ENCODE measurements at places on chromosomes 1 and 21.

GRCh38 chr21:16492892-16493291 is 763.1 kb downstream of the USP25 start:
- DNase-seq = no peak

DNA sequence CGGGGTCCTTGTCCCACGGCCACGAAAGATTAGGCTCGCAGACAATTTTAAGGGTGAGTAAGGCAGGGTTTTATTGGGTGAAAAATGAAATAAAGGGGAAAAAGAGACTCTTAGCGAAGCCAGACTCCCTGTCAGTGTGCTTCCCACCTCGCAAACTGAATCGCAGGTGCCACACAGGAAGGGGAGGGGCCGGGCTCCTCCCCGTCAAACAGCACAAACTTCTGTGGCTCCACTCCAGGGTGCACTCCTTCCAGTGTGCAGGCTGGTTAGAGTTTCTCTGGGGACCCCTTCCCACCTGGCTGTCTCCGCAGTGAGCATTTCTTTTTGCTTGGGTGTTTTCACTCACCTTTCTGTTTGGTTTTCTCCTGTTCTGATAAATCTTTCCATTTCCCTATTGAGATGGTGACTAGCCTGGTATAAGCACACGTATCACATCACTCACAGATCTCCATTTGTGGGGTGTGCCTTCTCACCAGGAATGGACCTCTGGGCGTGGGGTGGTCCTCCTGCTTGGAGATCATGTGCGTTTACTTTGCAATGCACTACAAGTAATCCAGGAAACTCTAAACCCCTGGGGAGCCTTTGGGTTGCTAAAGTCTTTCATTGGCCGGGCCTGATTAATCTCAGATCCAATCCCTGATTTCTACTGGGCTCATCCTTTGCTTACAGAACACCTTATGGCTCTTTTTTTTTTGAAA is 37.6 kb upstream of the GALNT2 start:
- DNase-seq = no peak

- no peak for DNase-seq
Measured at GRCh38 chr1:215128504-215128903, 46.0 kb downstream of the KCNK2 start.

DNA sequence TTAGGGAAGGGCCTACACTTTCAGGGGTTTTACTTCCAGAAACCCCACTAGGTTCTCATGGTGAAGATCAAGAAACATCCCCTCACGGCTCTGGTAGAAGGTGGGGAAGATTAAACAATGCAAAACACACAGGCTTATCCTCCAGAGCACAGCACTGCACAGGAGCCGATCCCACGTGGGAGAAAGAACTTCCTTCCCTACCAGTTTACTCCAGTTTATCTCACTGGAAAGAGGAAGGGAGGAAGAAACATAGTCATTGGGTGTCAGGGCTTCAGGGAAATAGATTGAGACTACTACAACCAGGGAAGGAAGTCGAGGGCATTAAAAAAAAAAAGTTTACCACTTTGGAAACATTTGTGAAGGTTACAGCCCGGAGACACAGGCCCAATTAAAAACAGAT is 164.4 kb downstream of the NTPCR start:
- DNase-seq = no peak

DNA sequence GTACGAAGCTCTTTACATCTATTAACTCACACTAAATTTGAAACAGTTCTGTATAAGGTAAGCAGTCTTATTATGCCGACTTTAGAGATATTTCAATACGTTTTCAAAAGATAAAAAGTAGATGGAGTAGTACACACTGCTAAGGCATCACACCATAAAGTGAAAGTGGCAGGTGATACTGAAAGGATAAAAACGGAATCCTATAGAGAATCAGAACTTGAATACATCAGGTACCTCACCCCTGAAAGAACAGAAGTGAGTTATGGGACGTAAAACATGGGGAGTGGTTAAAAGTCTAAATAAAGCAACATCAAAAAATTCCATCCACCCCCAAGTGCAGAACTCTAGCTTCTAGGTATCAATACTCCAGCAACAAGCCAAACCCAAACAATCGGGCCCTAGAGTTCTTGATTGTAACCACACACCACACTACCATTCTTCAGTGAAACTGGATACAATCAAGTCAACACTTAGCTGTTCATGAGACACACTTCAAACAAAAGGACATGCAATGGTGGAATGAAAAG is 142.6 kb downstream of the SMYD3 start:
- DNase-seq = no peak

DNA sequence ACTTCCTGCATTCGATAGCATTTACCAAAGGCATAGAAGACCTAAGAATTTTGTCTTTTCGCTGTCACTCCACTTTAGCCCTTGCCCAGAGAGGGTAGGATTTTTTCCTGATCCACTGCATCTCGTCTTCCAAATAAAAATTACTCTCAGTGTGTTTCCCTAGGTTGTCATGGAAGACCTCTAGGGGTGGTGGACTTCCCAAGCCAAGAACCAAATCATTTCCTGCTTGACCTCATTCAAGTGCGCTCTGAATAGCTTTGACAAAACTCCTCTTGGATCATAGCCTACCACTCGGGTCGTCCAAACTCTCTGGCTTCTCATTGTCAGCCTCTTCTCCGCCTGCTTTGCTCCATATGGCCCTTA is 431 bp upstream of the C1orf52 start:
- no peak for DNase-seq

DNA sequence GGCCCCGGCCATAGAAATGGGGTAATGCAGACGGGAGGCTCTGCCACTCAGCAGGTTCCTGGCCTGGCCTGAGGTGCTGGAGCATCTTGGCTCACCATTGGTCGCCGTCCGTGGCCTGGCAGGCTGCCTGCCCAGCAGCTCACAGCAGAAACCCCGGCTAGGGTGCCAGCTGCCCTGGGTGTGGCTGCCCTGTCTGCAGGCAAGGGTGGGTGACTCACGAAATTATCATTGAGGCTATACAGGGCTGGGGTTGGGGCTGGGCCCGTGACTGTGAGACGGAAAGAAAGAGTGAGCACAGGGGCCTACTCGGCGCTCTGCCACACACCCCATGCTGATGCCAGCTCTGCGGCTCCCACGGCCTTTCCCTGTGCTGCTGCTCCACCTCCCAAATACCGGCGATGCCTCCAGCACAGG is 8.0 kb upstream of the PKP1 start:
- no peak for DNase-seq

GRCh38 chr1:157776971-157777391 is at the start of gene FCRL2:
Gene FCRL2, minus strand, starts transcription at chr1:157777132. Its CDS starts 59 bp downstream, at chr1:157777073.
- no peak for DNase-seq

GRCh38 chr1:162357681-162358266 is 18.9 kb downstream of the SPATA46 start:
- DNase-seq = peak; percentile 45

DNA sequence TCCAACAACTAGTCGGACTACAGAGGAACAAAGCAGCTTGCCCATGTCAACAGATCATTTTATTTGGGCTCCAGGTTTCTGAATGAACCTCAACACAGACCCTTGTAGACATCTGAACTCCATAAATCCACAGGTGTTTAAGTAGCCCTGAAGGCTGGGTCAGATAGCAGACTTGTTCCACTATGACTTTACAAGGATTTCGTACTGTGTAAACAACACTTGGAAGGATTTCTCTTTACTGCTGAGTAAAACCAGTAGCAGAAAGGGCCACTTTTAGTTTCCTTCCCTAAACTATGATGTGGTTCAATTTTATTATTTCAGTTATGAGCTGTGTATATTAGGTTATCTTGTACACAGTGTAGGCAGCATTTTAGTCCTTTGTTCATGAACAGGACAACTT is 316.4 kb upstream of the ADGRL2 start:
- DNase-seq = no peak

GRCh38 chr1:32028746-32029145 is 15.1 kb downstream of the KHDRBS1 start:
- no peak for DNase-seq

DNA sequence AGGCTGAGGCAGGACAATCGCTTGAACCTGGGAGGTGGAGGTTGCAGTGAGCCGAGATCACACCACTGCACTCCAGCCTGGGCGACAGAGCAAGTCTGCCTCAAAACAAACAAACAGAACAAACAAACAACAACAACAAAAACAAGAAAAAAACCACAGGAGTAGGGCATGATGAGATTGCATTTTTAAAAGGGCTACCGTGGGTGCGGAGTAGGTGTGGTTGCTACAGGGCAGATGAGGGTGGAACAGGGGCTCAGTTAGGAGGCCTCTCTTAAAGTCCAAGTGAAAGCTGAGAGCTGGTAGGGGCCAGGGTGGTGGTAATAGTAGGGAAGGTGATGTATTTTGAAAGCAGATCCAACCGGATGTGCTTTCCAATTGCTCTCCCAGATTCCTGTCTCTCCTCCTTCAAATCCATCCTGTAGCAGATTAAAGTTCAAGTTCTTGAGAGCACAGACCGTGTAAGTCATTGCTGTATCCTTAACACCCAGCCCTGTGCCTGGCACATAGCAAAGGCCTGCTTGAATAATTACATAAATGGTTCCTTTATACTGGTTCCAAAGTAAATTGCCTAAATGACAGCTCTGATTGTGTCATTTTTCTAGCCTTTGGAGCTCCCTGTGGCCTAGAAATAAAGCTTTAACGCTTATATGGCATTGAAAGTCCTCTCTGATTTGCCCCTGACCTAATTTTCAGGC is 4.2 kb upstream of the LINGO4 start:
- DNase-seq = no peak

GRCh38 chr1:211633524-211633846 is 41.9 kb downstream of the NEK2 start:
- no peak for DNase-seq

GRCh38 chr1:53653200-53653575 is 85.8 kb downstream of the GLIS1 start:
- DNase-seq = no peak

DNA sequence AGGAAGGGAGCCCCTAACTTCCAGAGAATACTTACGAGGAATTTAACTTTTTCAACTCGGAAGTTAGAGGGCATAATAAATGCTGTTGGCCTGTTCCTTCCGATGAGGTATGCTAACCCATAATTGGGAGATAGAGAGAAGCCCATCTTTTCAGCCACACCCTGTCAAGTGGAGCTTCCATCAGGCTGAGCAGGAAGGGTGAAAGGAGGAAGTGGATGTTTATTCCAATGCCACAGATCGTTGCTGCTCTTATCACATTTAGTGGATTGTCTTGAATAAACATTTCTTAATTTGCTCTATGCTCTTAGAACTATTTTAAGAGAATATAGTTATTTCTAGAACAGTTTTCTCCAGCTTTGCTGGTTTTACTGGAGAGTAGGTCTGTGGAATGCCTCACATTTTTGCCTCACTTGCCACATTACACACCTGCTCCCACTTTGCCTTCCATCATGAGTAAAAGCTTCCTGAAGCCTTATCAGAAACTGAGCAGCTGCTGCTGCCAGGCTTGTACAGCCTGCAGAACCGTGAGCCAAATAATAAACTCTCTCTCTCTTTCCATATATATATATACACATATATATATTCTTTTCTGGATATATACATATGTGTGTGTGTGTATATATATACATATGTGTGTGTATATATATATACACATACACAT is 60.0 kb upstream of the RGS21 start:
- DNase-seq = no peak

DNA sequence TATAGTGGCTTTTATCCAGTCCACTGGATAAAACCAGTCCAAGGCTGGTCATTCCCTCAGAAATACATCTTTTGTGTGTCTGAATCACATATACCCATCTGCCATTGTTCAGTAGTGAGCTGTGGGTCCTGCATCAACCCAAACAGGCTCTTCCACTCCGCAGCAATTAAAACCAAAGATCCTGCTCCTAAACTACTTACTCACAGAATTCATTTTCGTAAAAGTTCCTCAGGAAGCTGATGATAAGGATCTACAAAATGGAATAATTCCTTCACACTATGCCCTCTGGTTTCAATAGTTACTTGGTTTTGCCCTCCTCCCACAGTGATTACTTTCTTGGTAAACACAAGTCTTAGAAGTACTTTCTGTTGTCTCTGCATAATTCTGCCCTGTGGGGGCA is 5.1 kb upstream of the MFSD2A start:
- no peak for DNase-seq

- DNase-seq = no peak
Measured at GRCh38 chr1:218658899-218659298, 313.8 kb downstream of the TGFB2 start.

All from NCI-H146 (cell line).